Activated CD8-positive, alpha-beta T cell treated with anti-CD3 and anti-CD28 coated beads for 36 hours (primary cell): ENCODE measurements at places on chromosomes 1 and 21.

DNA sequence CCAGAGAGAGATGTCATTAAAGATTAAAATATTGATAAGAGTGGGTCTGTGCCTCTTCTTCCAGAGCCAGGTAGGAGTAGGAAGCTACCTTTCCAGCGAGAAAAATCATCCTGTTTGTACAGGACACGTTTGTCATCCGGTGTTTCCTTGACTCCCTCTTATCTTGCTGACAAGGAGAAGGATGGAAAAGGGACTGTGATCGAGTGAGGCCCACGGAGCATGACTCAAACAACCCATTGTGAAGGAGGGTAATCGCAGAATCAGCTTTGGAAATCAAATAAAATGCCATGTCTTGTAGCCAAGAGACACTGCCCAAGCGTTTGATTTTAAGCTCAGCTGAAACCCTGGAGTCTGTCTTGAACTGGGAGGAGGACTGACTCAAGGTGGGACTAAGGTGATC is 97.7 kb downstream of the IGSF21 start:
- DNase-seq, result no peak

- DNase-seq, result no peak
Measured at GRCh38 chr1:78468521-78468920, 22.3 kb upstream of the PTGFR start.

GRCh38 chr1:227776331-227776771 is 39.1 kb upstream of the PRSS38 start:
- DNase-seq, result no peak

GRCh38 chr21:34889320-34889675 is 159.8 kb downstream of the RUNX1 start:
- peak; percentile 72 for DNase-seq

DNA sequence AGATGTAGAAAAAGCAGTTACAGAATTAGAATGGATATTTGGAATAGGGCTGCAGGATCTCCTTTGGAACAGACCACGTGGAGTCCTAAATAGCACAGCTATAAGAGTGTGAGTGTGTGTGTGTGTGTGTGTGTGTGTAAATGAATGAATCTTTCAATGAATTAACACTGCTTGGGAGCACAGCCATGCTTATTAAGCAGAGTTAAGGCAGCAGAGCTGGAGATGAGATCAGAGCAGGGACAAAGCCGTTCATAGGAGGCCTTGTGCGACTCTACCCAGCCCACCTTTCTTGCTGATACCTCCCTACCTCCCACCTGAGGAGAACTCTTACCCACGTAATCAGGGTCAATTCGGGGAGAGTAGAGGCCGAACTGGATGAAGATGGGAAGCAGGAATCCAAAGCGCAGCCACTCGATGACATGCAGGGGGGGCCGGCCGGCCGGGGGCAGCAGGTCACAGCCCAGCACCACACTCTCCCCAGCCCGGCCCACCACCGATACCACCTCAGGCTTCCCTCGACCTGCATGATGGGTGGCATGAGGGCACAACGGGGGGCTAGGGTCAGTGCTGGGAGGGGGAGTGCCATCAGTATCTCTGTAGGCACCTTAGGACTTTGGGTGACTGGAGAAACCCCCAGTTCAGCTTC is 2.7 kb downstream of the IGSF9 start:
- no peak for DNase-seq

DNA sequence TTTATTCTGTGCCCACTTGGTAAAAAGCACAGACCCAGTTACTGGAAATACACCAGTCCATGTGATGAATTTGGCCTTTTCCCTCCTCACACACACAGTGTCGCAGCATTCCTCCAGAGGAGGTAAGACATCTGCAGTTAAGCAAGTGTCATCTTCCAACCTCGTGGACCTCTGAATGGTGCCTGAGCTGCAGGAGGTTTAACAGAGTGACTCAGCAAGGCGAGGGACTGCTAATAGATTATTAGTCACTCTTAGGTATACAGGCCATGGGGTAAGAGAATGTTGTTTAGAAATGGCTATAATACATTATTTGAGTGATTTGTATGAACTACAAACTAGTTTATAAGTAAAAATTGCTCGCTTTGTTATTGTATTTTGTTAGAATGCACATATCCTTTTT is 8.6 kb upstream of the LRRC8B start:
- DNase-seq, result no peak

GRCh38 chr1:228176024-228176395 is 10.4 kb downstream of the IBA57 start:
- no peak for DNase-seq
